Testis (tissue), 5 donors: ENCODE measurements at places on chromosomes 1 and 21. TPM values are rescaled to one million over a fixed set of nuclear protein-coding genes. Genes with fewer than 3 reads are reported as not detected.

The SPRR2B gene
- total RNA-seq = 0.62 TPM

The OR14A16 gene
- total RNA-seq = not detected

The IL23R gene
- total RNA-seq = 2.2 TPM

The RNF186 gene
- 0.19 TPM for total RNA-seq

The AIM2 gene
- total RNA-seq = 1.3 TPM

The FNBP1L gene
- total RNA-seq = 54.4 TPM

The TAS1R3 gene
- total RNA-seq = 1.5 TPM

The MTARC2 gene
- total RNA-seq = 56.7 TPM

The TMIGD3 gene
- total RNA-seq = 63.6 TPM

The FCER1G gene
- 13.3 TPM for total RNA-seq

The MAEL gene
- total RNA-seq = 113 TPM
